ENCODE measurements at places on chromosomes 16 and 17.

DNA sequence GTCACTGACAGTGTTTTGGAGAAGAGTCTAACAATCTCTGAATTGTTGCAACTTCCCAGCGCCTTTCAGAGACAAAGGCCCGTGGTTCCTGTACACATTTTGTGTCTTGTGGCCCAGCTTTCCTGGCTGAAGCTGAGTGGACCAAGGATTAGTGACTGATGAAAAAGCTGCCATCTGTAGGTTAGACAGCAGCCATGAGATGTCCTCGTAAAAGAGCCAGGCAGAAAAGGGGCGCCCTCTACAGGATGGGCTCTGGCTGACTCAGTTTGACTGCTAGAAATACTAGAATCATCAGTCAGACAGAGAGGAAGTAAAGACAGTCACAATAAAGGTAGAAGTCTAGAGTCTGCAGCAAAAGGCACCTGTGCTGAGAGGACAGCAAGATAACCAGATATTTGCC, 26.5 kb upstream of the NF1 start:
- no peak overlapping the region for H3K27ac ChIP-seq
- H3K27me3 ChIP-seq: no peaks in the 10 kb centered on the region
- H3K4me1 ChIP-seq: no peaks in the 10 kb centered on the region
- H3K36me3 ChIP-seq: no peaks in the 10 kb centered on the region

GRCh38 chr16:10751291-10751697, 7.7 kb downstream of the NUBP1 start:
- no peaks in the 10 kb centered on the region for H3K36me3 ChIP-seq
- no peaks in the 10 kb centered on the region for H3K27me3 ChIP-seq
- no peaks in the 10 kb centered on the region for H3K4me1 ChIP-seq

DNA sequence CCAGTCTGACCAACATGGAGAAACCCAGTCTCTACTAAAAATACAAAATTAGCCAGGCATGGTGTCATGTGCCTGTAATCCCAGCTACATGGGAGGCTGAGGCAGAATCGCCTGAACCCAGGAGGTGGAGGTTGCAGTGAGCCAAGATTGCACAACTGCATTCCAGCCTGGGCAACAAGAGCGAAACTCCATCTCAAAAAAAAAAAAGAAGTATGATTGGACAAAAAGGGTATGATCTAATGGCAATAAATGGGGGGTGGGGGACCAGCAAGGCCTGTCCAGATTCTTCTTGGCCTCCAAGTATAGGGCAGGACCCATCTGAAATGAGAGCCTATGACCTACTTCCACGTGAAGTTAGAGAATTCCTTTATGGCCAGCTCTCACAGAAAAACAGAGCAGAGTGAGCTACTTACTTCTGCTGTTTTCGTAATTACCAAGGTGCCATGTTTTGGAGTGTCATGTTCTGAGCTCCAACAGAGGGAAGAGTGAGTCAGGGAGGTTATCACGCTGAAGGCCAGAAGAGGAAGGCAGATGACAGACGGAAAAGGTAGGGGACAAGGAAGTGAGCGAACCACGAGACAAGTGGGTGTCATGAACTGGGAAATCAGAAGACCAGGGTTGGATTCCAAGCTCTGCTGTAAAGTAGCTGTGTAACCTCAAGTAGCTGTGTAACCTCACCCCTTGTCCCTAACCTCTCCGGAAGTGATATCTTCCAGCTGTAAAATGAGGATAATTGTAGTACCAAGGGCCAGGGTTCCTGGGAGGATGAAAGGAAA, 3.6 kb upstream of the ZMYND15 start:
- DNase-seq: no peak
- no peak overlapping the region for H3K4me3 ChIP-seq
- H3K27me3 ChIP-seq: no peaks in the 10 kb centered on the region
- no peaks in the 10 kb centered on the region for H3K36me3 ChIP-seq
- peaks cover 5% of the 10 kb centered on the region for H3K4me1 ChIP-seq

DNA sequence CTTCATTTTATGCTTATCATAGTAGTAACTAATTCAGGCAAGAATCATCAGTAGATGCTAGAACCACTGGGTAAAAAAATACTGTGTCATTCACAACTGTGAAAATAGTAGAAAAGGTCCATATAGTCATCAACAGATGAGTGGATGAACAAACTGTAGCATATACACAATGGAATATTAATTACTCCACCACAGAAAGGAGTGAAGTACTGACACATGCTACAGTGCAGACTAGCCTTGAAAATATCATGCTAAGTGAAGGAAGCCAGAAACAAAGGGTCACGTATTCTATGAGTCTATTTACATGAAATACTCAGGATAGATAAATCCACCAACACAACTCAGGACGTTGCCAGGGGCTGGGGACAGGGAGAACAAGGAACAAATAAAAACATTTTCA, 13.3 kb downstream of the USP22 start:
- no peak overlapping the region for H3K4me3 ChIP-seq
- no peaks in the 10 kb centered on the region for H3K27me3 ChIP-seq
- no peaks in the 10 kb centered on the region for H3K36me3 ChIP-seq
- DNase-seq: no peak
- no peak overlapping the region for H3K27ac ChIP-seq
- H3K4me1 ChIP-seq: peaks cover 25% of the 10 kb centered on the region

All from ovary (tissue), 10 donors.